Renal cortex interstitium (tissue), 15 donors: ENCODE measurements at places on chromosomes 3 and 15. TPM values are rescaled to one million over a fixed set of nuclear protein-coding genes. Genes with fewer than 3 reads are reported as not detected.

- DNase-seq = no peak
Measured at GRCh38 chr15:40050788-40051470, 11.9 kb upstream of the SRP14 start.

DNA sequence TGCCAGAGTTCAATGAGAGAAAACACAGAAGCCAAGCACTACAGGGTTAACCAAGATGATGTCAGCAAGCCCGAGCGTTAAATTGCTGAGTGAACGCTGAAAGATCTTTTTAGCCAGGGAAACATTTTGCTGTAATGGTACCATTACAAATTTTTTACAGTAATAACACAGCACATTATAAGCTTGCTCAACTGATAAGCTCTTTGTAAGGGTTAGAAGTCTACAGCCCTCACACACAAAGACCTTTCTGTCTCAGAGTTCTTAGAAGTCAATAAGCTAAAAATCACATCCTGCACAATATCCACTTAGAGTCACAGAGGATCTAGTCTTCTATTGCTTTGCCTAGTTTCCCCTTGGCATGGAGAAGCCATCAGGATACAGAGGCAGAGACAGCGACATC is 29.9 kb downstream of the CHSY1 start:
- no peak for DNase-seq

DNA sequence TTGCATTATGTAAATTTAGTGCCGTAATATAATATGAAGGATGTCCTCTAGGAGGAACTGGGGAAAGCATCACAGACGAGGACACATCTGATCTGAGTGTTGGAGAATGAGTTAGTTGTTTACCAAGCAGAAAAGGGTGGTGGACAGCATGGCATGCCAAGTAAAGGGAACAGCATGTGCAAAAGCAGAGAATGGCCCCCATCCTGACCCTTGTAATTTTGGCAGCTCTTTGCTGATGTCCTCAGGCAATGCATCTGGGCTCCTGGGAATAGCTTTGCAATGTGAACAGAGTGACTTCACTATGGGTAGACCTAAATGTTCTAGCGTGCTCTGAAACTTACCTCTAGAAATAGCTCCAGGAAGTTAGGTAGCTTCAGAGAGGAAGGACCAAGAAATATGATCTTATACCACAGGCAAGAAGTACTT is 263.3 kb downstream of the LPP start:
- DNase-seq = no peak

DNA sequence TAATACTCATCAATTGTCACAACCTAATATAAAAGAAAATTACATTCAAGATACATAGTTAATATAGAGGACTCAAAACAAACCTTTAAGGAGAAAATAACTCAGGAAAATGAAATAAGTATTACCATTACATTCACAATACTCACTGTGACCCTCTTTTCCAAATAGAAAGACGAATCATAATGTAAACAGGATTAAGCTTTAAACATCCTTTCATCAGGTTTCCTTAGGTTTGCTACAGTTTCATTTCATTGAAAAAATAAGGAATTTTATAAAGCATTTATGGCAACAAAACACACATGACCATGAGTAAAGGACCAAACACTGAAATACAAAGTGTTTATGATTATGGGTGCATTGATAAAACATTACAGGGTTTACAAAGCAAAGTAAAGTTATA is 162.7 kb downstream of the ALCAM start:
- DNase-seq = no peak

GRCh38 chr3:43345877-43346276 is 59.5 kb downstream of the SNRK start:
- no peak for DNase-seq

CLDN18 gene
- polyA plus RNA-seq = 1.8 TPM
